Activated naive CD4-positive, alpha-beta T cell treated with Interleukin-2 at 50 U/mL for 16 hours (primary cell): ENCODE measurements at places on chromosomes 1 and 21.

- DNase-seq, result no peak
These were observed 55.1 kb downstream of the UBE2T start for GRCh38 chr1:202286622-202287097.

GRCh38 chr1:11797525-11798216 is 8.1 kb downstream of the MTHFR start:
- no peak for DNase-seq

GRCh38 chr1:62849031-62849430 is 65.1 kb downstream of the ATG4C start:
- no peak for DNase-seq

DNA sequence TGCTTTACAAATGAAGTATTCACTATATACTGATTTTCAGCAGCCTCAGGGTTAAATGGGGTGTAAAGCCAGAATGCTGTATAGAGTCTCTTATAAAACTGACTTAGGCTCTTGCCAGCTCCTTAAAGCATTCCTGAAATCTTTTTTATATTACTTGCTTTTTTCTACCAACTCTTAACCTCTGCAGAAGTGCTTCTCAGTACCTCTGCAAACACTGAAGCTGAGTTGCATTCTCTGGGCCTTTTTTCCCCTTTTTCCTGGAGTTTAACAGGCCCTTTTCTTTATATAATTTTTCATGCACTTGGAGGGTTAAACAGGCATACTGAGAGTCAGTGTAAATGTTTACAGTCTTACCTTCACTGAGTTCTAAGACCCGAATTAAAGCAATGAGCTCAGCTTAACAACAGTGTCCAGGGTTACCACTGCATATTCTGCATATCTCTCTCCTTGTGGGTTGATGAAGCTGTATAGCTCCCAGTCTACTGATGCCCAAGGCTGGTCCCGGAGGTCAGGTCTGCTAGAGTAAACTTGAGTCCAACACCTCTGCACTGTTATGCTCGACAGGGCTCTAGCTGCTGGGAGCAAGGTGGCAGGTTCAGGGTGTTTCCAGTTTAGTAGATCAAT is 40.9 kb upstream of the CFAP126 start:
- DNase-seq, result no peak

DNA sequence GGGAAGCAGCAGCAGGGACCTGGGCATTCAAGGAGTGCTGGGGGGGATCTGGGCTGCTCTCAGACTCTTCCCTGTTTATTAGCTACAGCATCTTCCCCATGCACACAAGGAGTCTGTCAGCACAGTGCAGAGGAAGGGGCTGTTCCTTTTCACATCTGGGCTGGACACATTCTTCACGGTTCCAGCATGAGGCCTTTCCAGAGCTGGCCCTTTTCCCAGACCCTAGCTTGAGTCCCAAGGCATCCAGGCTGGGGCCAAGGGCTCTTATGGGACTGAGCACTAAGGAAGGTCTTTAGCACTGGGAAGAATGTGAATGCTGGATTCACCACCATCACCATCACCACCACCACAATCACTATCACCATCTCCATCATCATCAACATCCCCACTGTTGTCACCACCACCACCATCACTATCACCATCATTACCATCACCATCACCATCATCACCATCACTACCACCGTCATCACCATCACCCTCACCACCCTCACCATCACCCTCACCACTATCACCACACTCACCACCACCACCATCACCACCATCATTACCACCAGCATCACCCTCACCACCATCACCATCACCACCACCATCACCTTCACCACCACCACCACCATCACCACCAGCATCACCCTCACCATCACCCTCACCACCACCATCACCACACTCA is 28.4 kb downstream of the PARK7 start:
- no peak for DNase-seq

- DNase-seq, result peak; percentile 12
These were observed 550.9 kb downstream of the SMYD3 start for GRCh38 chr1:245956225-245956624.

DNA sequence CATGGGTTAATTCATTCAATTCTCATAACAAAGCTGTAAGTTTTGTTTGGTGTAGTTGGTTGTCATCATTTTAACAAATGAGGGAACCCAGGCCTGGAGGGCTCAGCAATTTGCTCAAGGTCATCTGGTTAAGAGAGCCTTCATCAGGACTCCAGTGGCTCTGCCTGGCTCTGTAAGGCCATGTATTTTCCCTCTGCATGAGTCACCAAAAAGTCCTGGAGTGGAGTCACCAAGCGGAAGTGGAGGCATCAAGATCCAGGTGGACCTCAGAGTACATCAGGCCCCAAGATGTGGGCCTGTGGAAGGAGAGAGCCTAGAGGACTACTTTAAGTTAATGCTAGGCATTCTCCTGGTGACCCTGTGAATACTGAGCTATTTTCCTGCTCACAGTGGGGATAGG is 30.0 kb upstream of the RBM15 start:
- DNase-seq, result no peak

GRCh38 chr1:209106237-209106741 is 477.2 kb upstream of the CAMK1G start:
- DNase-seq, result no peak

DNA sequence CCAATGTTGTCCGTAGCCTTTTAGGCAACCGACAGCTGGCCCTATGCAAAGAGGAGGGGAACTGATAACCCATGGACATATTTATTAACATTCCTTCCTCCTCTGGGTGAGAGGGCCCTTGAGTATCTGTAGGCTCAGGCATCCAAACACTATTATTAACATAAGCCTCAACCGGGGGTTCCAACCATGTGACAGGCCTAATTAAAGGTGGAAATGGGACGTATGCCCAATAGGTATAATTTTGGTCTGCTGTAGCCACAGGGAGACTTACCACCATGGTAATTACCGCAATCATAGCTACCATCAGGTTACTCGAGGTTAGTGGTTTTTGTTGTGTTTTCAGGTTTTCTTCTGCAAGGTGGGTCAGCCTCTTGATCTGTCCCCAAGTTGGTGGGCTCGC is 5.3 kb downstream of the DAP3 start:
- no peak for DNase-seq

- DNase-seq, result no peak
These were observed 15.5 kb downstream of the RNF220 start for GRCh38 chr1:44420535-44420934.

DNA sequence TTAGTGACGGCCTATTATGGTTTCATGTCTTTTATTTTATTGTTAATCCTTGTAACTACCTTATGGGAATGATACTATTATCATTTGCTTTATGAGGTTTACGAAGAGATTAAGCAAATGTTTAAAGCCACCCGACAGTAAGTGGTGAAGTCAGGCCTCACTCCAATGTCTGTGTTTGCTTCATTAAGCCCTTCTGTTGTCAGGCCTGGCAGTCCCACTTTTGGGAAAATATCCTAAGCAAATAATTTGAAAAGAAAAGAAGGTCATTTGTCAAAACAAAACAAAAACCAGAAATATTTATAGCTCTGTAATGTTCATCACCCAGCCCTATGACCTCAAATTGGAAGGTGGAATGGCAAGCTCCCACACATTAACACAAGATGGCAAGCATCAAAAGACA is 40.7 kb upstream of the USP24 start:
- DNase-seq, result no peak

DNA sequence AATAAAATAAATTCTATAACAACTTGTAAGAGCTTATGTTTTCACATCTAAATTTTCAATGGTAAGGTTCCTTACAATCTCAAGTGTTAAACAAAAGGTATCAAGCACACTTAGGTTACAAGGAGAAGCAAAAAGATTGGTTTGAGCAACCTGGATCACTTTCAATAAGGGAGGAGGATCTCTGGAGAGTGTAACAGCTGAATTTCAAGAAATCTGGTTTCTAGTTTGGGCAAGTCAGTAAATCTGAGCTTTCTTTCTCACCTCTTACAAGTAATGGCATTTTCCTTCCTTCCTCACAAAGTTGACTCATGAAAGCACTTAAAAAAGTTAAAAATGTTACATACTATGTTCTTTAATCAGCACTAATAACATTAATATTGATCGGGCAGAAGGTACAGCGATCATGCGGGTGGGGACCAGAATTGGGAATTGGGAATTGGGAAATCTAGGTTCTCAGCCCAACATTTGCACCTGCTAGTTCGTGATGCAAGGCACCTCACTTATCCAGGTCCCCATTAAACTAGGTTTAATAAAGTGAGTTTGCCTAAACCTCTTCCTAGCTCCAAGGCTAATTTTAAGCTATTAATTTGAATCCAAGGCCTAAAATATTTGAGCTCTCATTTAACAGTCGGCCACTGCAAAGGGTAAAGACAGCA is 3.1 kb downstream of the NUCKS1 start:
- DNase-seq, result no peak

DNA sequence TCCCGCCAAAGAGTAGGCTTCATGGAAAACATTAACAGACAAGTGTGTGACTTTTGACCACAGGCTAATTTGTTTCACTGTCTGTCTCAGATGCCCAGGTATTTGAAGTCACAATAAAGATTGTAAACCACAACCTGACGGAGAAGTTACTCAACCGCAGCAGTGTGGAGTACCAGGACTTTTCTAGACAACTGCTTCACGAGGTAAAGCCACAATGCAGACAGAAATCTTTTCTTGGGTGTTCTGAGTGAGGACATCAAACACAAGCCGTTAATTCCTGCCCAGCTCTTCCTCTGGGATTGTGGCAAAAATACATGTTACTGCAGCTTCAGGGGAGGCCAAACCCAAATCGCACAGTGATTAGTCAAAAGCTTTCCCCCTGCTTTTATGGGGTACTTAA is 31.0 kb downstream of the UMODL1 start:
- no peak for DNase-seq

DNA sequence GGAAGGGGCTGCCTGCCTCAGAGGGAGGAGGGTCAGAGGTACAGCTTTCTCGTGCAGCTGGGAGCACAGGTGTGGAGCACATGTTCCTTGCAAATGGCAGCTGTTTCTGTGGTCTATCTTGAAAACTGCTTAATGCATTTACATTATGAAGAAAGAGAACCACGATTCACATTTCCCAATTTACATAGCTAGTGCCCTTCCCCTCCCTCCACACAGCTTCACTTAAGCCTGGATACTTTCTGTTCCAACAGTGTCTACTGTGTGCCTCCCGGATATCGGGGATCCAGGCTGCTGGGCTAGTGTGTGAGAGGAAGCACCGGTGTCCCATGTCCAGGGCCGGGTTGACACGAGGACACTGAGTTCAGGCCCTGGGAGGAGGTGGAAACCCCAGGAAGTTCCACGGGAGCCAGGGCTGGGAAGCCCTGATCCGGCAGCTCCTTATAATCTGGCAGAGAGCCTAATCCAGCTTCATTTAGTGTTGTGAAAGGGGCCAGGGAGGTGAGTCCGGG is 31.6 kb downstream of the TMCC2 start:
- DNase-seq, result no peak

- no peak for DNase-seq
These were observed 6.4 kb upstream of the CGN start for GRCh38 chr1:151504759-151505158.

DNA sequence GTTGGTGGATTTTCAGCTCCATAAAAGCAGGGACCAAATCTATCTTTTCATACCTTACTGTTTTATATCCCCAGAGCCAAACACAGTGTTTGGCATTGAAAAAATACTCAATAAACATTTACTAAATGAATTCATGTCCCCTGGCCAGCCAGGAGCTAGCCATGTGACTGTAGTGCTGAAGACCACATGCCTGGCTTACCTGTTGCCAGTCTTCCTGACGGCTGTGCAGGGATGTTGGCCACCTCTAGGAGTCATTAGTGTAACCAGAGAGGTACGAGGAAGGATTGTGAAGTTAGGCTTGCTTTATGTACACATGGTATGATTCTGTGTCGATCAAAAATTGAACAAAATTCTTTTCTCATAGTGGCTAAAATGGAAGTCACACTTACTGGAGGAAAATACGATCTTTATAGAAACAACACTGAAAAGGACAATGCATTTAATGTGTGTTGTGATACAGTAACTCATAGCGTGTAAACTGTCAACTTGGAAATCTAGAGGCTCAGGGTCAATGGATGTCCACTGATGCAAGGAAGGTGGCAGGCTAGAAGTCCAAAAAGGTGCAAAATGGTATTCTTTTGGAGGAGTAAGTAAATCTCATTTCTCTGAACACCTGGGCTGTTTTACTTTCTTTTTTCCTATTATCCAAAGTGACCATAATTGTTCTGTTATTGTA is 60.9 kb downstream of the FGGY start:
- no peak for DNase-seq

DNA sequence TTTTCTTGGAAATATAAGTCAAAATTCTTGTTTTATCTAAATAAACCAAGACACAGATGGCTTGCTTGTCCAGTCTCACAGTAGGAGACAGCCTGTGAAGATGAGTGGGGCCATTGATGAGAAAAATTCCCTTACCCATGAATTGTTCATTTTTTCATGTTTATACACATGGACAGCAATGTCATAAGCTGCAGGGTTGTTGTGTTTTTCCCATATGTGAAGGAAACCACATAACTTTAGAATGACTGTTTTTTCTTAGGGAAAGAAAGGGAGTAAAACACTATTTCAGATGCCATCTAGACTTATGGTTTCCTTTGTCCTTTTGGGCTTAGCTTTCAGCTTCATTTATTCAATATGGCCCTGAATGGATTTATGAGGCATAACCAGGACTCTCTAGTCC is 622.5 kb upstream of the NR5A2 start:
- DNase-seq, result no peak

- DNase-seq, result no peak
These were observed 13.6 kb upstream of the GPR137B start for GRCh38 chr1:236128646-236129178.

DNA sequence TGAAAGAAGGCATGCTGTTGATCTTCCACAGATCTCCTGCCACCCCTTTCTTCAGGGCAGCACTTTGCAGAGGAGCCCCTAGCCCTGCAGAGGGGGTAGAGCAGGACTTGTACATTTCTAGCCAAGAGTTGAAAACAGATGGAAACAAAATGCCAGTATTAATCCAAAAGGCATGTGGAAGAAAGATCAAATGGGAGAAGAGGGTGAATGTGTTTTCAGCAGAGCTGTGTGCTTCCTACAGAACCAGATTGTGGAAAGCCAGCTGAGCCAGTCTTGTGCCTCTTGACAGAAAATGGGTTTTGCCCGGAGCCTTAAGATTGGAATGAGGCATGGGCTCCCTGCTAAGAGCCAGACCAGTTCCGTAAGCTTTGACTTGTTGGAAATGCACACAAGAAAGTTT is 105.2 kb upstream of the TSPAN2 start:
- DNase-seq, result no peak

DNA sequence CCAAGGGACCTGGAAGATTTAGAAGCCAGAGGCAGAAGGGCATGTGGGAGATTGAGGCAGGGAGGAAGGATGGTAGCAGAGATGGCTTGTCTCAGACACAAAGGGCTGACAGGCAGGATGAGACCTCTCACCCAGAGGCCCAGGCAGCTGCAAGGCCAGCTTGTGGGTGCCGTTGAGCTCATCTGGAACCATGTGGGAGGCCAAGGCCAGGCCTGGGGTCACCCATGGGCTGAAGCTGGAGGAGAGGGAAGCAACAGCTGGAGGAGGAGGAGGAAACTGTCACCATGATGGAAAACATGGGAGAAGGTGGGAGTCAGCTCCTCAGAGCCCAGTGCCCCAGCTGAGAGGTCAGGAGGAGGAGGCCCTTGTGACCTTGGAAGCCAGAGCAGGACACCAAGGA is 6.4 kb downstream of the CRABP2 start:
- DNase-seq, result no peak
